CD4-positive, alpha-beta T cell (primary cell): ENCODE measurements at places on chromosomes 11 and 22. TPM values are rescaled to one million over a fixed set of nuclear protein-coding genes. Genes with fewer than 3 reads are reported as not detected.

IL17RA gene
- total RNA-seq: 24.3 TPM

HSPB2 gene
- not detected for total RNA-seq

TNNI2 gene
- total RNA-seq: not detected

- no peak for DNase-seq
These were observed 234.4 kb upstream of the E2F8 start for GRCh38 chr11:19474954-19475721.

GRCh38 chr11:22133776-22134175 is 59.1 kb upstream of the ANO5 start:
- no peak for DNase-seq

- no peak for DNase-seq
These were observed 524.5 kb downstream of the NTM start for GRCh38 chr11:131894615-131895544.

DNA sequence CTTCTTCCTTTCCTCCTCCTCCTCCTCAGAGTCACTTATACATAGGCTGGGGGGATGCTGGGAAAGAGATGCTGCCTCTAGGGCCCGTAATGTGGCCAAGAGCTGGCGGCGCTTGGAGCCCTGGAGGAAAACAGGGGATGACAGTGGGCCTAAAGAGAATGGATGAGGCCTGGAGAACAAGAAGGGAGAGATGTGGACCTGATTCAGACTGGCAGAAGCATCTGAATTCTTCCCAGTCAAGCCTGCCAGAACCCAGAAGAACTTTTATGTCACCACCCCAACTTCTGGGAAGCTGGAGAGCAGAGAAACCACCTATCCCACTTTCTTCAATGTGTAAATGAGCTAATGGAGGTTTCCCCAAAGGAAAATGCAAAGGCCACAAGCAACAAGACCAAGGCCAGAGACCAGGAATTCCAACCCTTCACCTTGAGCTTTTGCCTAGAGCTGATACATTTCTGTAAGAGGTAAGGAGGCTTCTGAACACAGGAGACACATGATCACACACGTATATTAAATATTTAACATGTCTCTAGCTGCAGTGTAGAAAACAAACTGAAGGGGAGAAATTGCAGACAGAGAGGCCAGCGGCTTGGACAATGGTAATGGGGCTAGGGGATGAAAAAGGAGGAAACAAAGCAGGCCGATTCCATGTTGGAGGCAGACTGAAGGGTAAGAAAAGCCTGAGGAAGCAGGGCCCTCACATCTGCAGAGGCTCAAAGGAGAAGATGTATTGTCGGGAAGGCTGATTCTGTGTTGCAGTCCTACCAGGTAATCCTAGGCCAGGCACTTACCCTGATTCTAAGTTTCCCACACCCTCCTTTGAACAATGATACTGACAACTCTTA is 1.1 kb downstream of the RRP8 start:
- no peak for DNase-seq

GRCh38 chr11:1839924-1840779 is 1.4 kb downstream of the TNNI2 start:
- no peak for DNase-seq

DNA sequence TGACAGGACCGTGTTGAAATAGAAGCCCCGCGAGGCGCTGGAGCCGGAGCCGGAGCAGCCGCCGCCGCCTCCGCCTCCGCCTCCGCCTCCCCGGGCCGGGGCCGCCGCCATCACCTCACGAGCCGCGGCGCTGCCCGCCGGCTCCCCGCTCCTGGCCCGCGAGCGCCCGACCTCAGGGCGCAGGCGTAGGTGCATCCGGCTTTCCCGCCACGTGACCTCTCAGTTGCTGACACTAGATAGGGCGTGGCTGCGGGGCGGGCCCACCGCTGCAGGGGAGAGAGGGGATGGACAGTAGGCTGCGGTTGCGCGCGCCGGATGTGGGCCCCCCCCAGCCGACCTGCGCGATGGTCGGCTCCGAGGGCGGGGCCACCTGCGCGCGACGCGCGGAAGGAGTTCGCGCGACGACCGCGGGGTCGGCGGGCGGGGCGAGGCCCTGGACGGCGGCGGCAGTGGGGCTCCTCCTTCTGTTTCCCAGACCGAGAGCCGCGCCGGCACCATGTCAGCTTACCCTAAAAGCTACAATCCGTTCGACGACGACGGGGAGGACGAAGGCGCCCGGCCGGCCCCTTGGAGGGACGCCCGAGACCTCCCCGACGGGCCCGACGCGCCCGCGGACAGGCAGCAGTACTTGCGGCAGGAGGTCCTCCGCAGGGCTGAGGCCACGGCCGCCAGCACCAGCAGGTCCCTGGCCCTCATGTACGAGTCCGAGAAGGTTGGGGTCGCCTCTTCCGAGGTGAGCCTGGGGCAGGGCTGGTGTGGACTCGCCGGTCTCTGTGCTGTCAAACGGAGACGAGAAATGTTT is at the start of the genes PI4KA and SNAP29:
TSS of gene PI4KA (minus strand) at position 197 of the 802 bp plus-strand sequence. CDS start at position 111, 86 bp downstream.
TSS of gene SNAP29 (plus strand) at position 393 of the 802 bp plus-strand sequence. CDS start at position 497, 104 bp downstream.
- DNase-seq: peak; percentile 99
